Stimulated activated naive CD4-positive, alpha-beta T cell (primary cell): ENCODE measurements at places on chromosomes 4 and X.

- peak; percentile 58 for DNase-seq
Measured at GRCh38 chrX:74925225-74926088, at the start of gene NEXMIF. NEXMIF (minus strand) TSS chrX:74925452.

GRCh38 chrX:107750263-107750662 lies 25.3 kb downstream of the TSC22D3 start:
- DNase-seq, result no peak

GRCh38 chr4:3452376-3452775 lies 10.6 kb downstream of the HGFAC start:
- DNase-seq, result no peak

GRCh38 chrX:387729-388128 lies 1.0 kb upstream of the PPP2R3B start:
- no peak for DNase-seq

- DNase-seq, result no peak
Measured at GRCh38 chr4:40314951-40315350, 20.2 kb upstream of the CHRNA9 start.

GRCh38 chr4:84451546-84451945 lies 47.5 kb downstream of the NKX6-1 start:
- no peak for DNase-seq

DNA sequence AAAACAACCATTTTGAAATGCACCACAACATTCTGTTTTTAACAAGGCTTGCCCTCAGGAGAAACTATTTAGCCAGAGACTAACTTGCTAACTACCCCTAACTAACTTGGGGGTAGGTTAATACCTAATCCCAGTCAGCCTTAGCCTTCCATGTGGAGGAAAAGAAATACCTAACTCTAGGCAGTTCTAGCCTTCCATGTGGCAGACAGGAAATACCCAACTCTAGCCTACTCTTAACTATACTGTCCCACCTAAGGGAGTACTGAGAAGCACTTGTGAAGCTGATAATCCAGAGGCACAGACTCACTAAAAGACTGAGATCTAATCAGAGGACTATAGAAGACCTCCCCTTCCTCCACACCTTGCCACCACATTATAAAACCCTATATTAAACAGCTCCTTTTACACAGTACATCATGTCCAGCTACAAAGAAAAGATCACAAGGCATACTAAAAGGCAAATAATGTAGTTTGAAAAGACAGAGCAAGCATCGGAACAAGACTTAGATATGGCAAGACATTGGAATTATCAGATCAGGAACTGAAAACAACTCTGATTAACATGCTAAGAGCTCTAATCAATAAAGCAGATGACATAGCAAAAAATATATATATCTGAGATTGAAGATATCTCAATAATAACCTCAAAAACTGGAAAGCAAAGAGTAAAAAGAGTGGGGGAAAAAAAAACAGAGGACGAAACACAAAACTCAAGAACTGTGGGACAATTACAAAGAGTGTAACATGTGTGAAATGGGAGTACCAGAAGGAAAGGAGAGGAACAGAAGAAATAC lies 52.2 kb downstream of the FRYL start:
- no peak for DNase-seq

GRCh38 chrX:124690495-124690894 lies 344.1 kb downstream of the SH2D1A start:
- DNase-seq, result no peak

GRCh38 chrX:133880032-133880443 lies 105.4 kb downstream of the GPC3 start:
- no peak for DNase-seq

DNA sequence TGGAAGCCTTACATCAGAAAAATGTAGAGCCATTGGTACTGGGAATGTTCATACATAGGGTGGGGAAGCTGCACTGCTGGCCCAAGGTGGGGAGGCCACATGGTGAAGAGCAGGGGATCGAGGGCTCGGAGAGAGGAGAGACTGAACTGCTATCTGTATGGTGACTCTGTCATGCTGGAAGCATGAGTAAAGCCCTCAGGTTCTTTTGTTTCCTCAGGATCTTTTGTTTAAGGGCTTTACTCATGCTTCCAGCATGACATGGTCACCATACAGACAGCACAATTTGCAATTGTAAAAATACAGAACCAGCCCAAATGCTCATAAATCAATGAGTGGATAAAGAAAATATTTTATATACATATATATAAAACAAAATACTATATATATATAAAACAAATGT lies 78.4 kb downstream of the KLF8 start:
- DNase-seq, result no peak

DNA sequence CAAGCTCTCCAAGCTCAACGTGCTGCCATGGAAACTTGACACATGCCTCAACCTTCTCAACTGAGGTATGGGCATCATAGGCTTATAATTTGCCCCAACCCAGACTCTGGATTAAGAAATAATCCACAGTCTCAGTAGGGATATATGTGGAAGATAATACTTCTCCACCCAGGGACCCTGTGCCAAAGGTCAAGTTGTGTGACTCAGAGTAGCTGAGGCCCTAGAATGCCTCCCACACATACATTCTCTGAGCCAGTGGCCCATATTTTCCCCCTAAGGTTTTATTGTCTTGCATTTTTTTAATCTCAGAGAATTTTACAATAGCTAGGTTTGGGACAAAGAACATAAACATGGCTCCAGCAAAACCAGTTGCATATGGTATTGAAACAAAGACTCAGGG lies 283.1 kb downstream of the IDS start:
- DNase-seq, result no peak

DNA sequence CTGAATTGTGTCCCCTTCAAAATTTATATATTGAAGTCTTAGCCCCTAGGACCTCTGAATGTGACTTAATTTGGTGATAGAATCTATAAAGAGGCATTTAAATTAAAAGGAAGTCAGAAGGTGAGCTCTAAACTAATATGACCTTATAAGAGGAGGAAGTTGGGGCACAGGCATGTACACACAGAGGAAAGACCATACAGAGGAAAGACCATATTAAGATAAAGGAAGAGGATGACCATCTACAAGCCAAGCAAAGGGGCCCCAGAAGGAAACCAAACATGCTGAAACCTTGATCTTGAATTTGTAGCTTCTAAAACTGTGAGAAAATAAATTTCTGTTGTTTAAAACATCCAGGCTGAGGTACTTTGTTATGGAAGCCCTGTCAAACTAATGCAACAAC lies 26.9 kb upstream of the CYBB start:
- no peak for DNase-seq

GRCh38 chr4:106268786-106269185 lies 47.2 kb downstream of the TBCK start:
- no peak for DNase-seq

- no peak for DNase-seq
Measured at GRCh38 chr4:76267811-76268210, 16.3 kb downstream of the FAM47E start.

DNA sequence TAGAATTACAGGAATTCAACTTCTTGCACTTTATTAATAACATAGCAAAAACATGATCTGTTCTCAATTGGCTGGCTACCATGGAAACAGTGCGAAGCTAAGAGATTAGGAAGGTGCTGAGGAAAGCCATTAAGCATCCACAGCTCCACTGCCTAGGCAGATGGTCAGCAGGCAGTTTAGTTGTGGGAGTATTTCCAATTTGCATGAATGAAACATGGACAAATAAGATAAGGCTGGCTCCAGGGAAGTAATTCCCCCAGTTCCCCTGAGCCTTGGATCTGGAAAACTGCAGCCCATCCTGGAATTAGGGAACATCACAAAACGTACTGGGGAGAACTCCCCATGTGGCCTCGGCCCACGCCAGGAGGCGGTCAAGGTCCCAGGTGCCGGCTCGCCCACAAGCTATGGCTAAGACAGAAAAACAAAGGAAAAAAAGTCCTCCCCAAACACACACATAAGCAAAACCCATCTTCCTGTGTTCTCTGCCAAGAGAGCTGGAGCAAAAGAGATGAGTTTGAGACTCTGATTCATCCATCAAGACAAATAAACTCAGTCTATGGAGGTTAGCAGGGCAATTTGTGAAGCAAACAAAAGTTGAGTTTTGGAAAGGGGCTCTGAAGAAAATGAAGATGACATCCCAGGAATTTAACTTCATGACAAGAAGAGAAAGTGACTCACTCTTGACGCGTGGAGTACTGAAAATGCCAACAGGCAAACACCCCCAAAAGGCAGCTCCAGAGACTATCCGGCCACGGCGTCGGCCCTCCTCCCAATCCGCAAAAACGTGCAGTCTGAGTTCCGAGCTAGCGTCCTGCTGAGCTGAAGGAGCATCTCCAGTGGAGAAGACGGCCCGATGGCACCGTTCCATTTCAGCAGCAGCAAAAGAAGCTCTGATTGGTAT lies 45.1 kb downstream of the IGFBP7 start:
- no peak for DNase-seq

DNA sequence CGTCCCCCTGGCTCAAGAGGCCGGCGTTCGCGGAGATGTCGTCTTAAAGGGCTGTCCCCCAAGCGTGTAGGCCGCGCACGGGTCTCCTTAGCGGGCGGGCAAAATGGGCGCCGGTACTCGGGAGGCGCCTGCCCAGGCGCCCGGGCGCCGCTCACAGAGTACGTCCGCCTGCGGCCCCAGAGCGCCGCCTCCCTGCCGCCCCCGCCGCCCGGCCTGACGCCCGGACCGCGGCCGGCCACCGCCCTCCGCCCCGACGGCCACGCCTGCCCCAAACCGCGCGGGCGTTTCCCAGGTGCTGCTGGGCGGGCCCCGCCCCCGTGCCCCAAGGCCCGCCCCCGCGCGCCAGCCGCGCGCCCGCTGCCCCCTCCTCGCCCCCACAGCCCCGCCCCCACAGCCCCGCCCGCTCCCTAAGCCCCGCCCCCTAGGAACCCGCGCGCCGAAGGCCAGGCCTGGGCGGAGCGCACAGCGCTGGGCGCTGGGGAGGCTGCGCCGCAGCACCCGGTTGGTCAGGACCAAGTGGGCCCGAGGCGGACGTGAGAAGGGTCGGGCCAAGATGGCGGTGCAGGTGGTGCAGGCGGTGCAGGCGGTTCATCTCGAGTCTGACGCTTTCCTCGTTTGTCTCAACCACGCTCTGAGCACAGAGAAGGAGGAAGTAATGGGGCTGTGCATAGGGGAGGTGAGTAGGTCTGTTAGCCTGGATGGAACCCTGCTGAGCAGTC lies at the start of the genes BRCC3, CMC4 and MTCP1:
TSS of gene BRCC3 (plus strand) at position 534 of the 719 bp plus-strand sequence. CDS start at position 554, 20 bp downstream.
TSS of gene CMC4 (minus strand) at position 162 of the 719 bp plus-strand sequence. CDS start 7,113 bp downstream, outside the sequence.
TSS of gene MTCP1 (minus strand) at position 162 of the 719 bp plus-strand sequence. CDS start 5,126 bp downstream, outside the sequence.
- DNase-seq, result peak; percentile 80

DNA sequence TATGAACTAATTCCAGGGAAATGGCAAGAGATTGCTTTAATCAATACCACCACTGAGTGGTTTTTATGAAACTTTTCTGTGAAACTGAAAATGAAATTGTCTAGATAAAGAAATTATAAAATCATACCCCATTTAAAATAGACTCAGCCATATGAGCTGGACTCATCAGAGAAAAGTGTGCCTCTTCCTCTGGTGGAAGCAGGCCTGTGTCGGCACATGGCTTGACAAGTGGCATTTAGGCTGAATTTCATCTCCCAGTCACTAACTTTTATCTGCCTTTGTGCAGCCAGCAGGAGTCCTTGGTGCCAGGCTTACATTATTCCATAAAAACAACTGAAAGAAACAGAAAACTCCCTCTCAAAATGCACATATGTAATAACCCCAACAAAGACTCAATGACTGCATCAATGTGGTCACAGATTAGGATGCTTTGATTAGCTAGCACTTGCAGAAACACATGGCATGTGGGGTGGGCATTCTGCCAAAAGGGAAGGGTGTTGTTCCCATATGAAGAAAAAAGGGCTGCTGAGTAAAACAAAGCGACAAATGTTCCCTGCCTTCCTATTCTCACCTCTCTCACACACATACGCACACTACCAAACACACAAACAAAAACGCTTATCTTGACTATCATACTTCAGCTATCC lies 232.3 kb downstream of the PABPC4L start:
- DNase-seq, result no peak

DNA sequence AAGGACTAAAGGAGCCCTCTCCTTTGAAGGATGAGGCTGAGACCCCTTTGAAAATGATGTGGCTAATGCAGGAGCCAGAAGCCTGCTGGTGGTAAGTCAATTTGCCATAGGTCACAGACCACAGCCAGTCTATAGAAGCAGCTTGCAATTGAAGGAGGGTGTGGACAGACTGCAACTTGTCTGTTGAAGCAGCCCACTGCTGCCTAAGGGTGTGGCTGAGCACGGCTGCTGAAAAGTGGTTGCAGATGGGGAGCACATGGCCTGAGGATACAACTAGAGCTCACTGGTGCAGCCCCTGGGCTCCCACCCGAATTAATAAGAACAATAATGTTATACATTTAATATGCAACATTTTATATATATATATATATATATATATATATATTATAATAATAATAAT lies 11.4 kb upstream of the EXOC1L start:
- DNase-seq, result no peak

DNA sequence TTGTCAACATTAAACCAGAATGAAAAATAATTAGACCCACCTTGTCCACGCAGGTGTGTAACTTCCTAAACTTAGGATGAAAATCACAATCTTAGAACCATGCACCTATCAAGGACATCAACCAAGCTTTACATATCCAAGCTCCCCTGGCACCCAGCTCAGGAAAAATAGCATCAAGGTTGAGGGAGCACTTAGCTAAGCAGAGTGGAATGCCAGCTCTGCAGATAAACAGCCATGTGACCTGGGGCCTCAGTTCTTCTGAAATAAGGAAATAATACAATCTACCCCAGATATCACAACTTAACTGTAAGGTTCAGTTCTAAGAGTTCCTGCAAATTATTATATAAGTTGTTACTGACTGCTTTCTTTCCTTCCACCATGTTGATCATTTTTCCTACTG lies 64.7 kb downstream of the DHX15 start:
- no peak for DNase-seq

GRCh38 chrX:16834806-16835205 lies 35.4 kb downstream of the RBBP7 start:
- DNase-seq, result no peak

GRCh38 chr4:112213856-112214255 lies 17.7 kb upstream of the AP1AR start:
- no peak for DNase-seq

DNA sequence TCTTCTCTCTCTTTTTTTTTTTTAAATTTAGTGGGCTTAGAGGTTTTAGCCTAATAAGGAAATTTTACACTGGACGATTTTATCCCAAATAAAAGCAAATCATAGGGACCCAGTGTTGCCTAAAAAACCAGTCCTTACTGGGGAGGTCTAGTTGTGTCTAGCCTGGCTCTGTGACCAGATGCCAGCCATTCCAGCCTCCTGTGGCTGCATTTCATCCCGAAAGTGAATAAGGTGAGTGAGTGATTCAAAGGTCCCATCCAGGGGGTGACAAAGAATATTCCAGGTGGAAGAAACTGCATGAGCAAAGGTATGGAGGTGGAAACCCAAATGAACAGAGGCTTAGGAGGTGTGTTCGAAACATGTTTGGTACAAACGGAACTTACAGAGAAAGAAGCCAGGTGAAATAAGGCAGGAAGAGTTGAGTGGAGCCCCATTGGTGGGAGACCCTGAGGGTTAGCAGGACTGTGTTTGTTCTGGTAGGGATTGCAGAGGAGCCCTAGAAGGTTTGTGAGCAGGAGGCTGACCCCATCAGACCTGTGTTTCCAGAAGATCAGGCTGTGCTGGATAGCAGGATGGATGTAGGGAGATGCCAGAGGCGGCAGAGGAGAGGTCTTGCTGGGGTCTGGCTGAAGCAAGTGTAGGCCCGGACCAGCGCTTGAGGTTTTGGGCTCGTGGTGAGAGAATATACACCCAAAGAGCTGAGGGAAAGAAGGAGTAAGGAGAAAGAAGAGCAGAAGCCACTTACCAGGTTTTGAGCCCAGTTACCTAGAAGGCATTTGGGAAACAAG lies 31.6 kb downstream of the PTTG2 start:
- DNase-seq, result no peak
